Stimulated activated CD4-positive, alpha-beta T cell treated with anti-CD3 and anti-CD28 coated beads, Interleukin-15, amount 100 ng/mL, for 48 hours (primary cell): ENCODE measurements at places on chromosomes 6 and 20.

DNA sequence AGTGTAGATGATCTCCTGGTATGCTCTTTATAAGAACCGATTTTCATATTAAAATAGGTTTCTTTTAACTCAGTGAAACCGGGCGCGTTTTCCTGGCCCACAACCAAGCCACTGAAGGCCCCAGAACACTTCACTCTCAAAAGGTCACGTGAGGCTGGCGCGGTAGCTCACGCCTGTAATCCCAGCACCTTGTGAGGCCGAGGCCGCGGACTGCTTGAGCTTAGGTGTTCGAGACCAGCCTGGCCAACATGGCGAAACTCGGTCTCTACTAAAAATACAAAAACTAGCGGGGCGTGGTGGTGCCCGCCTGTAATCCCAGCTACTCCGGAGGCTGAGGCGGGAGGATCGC lies 402 bp upstream of the TAF8 start:
- no peak for DNase-seq

GRCh38 chr20:21821358-21821757 lies 115.9 kb downstream of the PAX1 start:
- no peak for DNase-seq

DNA sequence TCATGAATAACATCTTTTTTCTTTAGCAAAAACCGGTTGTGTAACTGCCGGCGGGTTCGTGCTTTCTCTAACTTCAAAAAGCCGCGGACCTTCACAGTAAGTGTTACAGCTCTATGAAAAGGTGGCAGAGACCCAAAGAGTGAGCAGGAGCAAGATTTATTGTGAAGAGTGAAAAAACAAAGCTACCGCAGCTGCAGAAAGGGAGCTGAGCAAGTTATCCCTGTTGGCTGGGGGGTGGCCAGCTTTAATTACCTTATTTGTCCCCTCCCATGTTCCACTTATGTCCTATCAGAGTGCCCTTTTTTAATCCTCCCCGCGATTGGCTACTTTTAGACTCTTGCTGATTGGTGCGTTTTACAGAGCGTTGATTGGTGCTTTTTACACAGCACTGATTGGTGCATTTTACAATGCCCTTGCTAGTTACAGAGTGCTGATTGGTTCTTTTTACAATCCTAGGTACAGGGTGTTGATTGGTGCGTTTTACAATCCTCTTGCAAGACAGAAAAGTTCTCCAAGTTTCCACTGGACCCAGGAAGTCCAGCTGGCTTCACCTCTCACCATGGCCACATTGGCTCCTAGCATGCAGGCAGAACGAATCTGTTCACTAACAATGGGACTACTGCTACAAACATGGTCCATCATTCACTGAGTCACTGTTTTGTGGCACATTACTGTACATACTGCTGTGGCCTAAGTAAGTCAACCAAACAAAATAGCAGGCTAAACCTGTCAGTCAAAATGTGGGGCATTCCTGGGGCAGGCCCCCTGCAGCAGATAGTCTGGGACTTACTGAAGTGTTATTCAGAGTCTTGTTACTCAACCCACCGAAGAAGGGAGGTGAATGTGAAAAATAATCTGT lies 52.8 kb downstream of the MYLIP start:
- DNase-seq: no peak

DNA sequence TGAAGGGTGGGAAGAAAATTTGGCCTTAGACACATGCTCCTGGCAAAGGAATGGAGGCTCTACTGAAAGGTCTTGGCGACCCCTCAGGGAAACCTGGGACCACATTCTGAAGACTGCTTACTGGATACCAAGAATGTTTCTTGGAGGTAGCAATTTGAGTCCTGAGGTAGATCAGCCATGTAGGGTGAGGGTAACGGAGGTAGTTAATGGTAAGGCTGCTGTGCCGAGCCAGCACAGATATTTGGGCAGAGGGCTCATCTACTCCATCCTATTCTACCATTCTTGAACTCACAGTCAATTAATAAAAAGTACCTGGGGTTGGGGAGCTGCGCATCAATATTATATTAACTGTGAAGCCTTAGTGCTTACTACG lies 401 bp upstream of the PHF3 start:
- no peak for DNase-seq

- DNase-seq: no peak
Observed at GRCh38 chr20:9072861-9073500, 4.1 kb downstream of the PLCB4 start.

GRCh38 chr6:24823185-24823584 lies 24.5 kb upstream of the ARMH2 start:
- no peak for DNase-seq

GRCh38 chr20:62804021-62804626 lies 511 bp upstream of the OGFR start:
- no peak for DNase-seq

- no peak for DNase-seq
Observed at GRCh38 chr6:43302126-43302525, 4.1 kb downstream of the SLC22A7 start.

GRCh38 chr6:10598084-10598960 lies 77.2 kb downstream of the GCNT2 start:
- DNase-seq: no peak
